ENCODE measurements at places on chromosomes 11 and 22.

DNA sequence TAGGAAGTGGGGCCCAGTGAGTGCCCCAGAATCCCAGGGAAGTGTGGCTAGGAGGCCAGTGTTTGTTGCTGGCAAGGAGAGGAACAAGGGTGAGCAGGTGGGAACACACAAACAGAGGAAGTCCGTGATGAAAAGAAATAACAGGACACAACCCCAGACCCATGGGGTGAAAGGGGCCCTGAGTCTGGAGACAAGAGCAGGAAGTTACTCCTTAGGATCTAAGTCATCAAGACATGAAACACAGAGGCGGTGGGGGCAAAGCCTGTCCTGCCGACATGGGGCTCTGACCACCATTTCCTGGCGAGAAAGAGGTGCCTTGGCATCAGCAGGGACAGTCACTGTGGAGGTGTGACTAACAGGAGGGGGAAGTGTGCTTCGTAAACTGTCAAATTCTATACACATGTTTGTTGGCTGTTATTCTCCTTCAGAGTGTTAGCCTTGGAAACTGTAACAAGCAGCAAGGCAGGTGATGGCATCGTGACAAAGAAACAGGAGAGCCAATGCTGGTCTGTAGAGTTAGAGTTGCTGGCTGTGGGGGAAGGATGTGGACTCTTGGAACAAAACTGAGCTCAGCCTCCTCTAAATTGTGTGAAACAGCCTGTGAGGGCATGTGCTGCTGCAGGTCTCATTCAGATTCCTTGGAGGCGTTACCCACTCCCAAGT, 21.7 kb downstream of the CHST1 start:
- no peak for DNase-seq
- no peaks in the 10 kb centered on the region for H3K4me1 ChIP-seq
- H3K36me3 ChIP-seq, result no peaks in the 10 kb centered on the region
- no peak overlapping the region for H3K27ac ChIP-seq
- no peak overlapping the region for H3K4me3 ChIP-seq

DNA sequence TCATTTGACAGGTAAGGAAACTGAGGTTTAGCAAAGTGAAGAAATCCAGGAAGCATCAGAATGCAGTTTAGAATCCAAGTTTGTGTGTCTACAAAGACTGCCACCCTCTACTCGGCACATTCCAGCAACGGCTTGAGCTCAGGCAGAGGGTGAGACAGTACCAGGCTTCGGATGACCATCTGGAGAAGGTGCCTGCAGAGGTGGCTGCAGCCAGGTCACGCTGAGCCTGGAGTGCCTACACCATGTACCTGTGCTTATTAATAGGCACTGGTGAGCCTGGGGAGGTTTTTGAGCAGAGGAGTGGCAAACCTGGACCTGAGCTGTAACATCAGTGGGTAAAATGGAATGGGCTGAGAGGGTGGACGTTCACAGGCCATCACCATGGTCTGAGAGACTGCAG, 4.7 kb downstream of the FXYD6 start:
- no peak overlapping the region for H3K4me3 ChIP-seq
- H3K27me3 ChIP-seq, result peaks cover 14% of the 10 kb centered on the region
- H3K27ac ChIP-seq, result no peak overlapping the region
- DNase-seq, result no peak
- peaks cover 46% of the 10 kb centered on the region for H3K4me1 ChIP-seq
- H3K36me3 ChIP-seq, result no peaks in the 10 kb centered on the region

DNA sequence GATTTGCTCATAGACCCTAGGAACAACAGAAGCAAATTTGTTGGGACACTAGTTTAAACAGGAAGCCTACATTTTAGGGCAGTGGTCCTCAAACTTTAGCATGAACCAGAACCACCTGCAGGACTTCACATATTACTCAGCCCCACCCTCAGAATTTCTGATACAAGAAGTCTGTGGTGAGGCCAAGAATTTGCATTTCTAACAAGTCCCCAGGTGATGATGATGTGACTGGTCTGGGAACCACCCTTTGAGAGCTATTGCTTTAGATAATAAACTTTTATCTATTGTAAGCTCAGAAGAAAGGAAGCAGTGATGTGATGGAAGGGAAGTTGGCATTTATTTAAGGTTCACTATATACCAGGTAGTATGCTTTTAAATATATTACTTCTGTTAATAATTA, 194.0 kb downstream of the FAM181B start:
- H3K27ac ChIP-seq, result no peak overlapping the region
- H3K4me3 ChIP-seq, result no peak overlapping the region
- H3K4me1 ChIP-seq, result no peaks in the 10 kb centered on the region
- H3K27me3 ChIP-seq, result no peaks in the 10 kb centered on the region
- no peaks in the 10 kb centered on the region for H3K36me3 ChIP-seq
- no peak for DNase-seq

GRCh38 chr11:69400771-69401590, 80.5 kb upstream of the LINC01488 start:
- H3K4me1 ChIP-seq, result no peaks in the 10 kb centered on the region
- H3K27ac ChIP-seq, result no peak overlapping the region
- no peak for DNase-seq
- H3K36me3 ChIP-seq, result no peaks in the 10 kb centered on the region
- H3K27me3 ChIP-seq, result no peaks in the 10 kb centered on the region
- no peak overlapping the region for H3K4me3 ChIP-seq

GRCh38 chr11:99256614-99257013, 235.9 kb downstream of the CNTN5 start:
- no peak overlapping the region for H3K4me3 ChIP-seq
- H3K27me3 ChIP-seq, result no peaks in the 10 kb centered on the region
- H3K27ac ChIP-seq, result no peak overlapping the region
- no peaks in the 10 kb centered on the region for H3K36me3 ChIP-seq

DNA sequence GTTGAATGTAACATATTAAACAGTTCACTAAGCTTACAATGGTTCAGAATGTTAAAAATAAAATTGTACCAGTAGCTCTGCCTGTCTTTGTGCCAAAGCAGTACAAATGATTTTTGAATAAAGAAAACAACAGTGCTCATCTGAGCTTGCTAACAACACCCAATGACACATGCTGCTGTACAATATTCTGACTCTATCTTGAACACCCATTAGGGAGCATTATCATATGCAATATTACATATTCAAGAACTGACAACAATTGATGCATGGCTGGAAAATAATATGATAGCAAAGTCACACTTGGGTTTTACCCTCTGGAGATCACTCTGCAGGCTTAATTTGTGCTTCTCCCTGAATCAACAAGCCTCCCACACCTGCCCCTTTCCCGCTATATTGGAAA, 953.7 kb downstream of the OPCML start:
- H3K4me3 ChIP-seq, result no peak overlapping the region
- DNase-seq, result no peak
- H3K27me3 ChIP-seq, result no peaks in the 10 kb centered on the region
- no peak overlapping the region for H3K27ac ChIP-seq
- H3K4me1 ChIP-seq, result no peaks in the 10 kb centered on the region
- H3K36me3 ChIP-seq, result no peaks in the 10 kb centered on the region

- no peak overlapping the region for H3K4me3 ChIP-seq
- peaks cover 16% of the 10 kb centered on the region for H3K36me3 ChIP-seq
- DNase-seq, result no peak
- H3K4me1 ChIP-seq, result no peaks in the 10 kb centered on the region
Observed at GRCh38 chr22:46280063-46280817, 12.4 kb downstream of the TTC38 start.

DNA sequence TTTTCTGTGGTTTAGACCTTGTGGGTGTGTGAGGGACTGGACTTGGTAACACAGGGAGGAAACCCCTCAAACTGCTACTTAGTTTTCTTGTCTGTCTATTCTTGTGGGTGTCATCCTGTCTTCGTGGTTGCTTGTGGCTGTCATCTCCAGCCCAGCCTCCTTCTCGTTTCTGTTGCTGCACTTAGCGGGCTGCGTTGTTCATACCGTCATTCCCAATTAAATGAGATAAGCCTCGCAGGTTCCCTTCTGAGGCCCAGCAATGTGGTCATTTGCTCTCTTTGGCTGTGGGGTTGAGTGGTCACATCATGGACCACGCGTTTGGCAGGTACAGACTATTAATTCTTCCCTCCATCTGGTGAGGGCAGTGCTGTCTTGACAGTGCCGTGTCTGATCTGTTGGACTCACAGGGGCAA, 18.8 kb downstream of the PANX1 start:
- H3K36me3 ChIP-seq, result no peaks in the 10 kb centered on the region
- no peak overlapping the region for H3K27ac ChIP-seq
- peaks cover 66% of the 10 kb centered on the region for H3K4me1 ChIP-seq
- no peak for DNase-seq

DNA sequence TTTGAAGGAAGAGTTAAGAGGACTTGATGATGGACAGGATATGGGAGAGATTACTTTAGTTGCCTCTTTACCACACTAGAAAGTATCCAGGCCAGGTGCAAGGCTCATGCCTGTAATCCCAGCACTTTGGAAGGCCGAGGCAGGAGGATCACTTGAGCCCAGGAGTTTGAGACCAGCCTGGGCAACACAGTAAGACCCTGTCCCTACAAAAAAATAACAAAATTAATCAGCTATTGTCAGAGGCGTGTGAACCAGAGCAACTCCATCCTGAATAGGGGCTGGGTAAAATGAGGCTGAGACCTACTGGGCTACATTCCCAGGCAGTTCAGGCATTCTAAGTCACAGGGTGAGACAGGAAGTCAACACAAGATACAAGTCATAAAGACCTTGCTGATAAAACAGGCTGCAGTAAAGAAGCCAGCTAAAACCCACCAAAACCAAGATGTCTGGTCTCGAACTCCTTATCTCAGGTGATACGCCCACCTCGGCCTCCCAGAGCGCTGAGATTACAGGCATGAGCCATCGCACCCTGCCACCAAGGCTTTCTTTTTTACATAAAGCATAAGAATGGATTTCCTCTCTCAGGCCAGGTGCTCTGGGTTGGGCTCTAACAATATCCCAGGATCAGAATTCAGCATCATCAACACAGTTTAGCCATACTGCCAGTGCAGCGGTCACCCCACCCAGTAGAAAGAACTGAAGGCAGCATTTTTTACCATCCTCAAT, 17.8 kb downstream of the PI4KA start:
- no peaks in the 10 kb centered on the region for H3K36me3 ChIP-seq
- H3K4me1 ChIP-seq, result peaks cover 26% of the 10 kb centered on the region
- peak; percentile 25 for DNase-seq
- peak overlapping the region; percentile 18 for H3K27ac ChIP-seq
- no peaks in the 10 kb centered on the region for H3K27me3 ChIP-seq

DNA sequence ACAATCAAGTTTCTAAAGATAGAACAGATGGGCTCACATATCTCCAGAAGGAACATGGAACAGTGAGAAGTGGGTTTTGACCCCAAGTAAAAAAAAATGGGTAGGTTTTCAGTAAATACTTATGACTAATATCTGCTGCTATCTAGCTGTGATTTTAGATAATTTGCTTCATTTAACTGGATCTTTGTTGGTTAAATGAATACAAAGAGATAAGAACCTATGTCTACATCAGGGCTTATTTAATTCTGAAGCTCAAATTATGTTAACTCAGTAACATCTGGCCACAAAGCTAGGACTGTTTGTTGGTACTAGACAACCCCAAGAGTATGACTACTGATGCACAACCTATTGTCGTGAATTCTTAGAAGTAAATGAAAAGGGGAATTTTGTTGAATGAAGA, 144.4 kb upstream of the SESN3 start:
- H3K27ac ChIP-seq, result no peak overlapping the region
- H3K4me3 ChIP-seq, result no peak overlapping the region
- H3K4me1 ChIP-seq, result peaks cover 27% of the 10 kb centered on the region
- no peaks in the 10 kb centered on the region for H3K36me3 ChIP-seq

DNA sequence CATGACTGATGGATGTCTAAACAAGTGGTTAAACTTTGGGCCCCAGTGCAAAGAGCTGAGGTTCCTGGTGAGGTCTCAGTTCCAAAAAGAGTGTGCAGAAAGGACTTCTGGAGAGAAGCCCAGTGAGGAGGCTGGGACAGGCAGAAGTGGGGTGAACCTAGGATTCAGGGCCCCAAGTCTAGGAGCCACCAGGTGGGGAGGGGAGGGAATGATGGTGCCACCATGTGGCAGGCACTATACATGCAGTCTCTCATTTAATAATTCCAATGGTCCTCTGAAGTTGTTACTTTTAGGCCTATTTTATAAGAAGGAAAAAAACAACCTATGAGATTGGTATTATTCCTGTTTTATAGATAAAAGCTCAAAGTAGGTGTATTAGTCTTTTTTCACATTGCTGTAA, 102.0 kb downstream of the INSC start:
- DNase-seq, result peak; percentile 52
- H3K4me3 ChIP-seq, result no peak overlapping the region
- no peak overlapping the region for H3K27ac ChIP-seq
- H3K27me3 ChIP-seq, result no peaks in the 10 kb centered on the region
- H3K36me3 ChIP-seq, result no peaks in the 10 kb centered on the region
- H3K4me1 ChIP-seq, result no peaks in the 10 kb centered on the region

GRCh38 chr11:71542879-71543777, 5.1 kb upstream of the KRTAP5-9 start:
- no peaks in the 10 kb centered on the region for H3K27me3 ChIP-seq
- no peak overlapping the region for H3K27ac ChIP-seq
- H3K4me1 ChIP-seq, result peaks cover 10% of the 10 kb centered on the region
- H3K4me3 ChIP-seq, result no peak overlapping the region
- H3K36me3 ChIP-seq, result no peaks in the 10 kb centered on the region

GRCh38 chr11:3855808-3856491, 486 bp downstream of the STIM1 start:
- peaks cover 19% of the 10 kb centered on the region for H3K27me3 ChIP-seq
- H3K36me3 ChIP-seq, result no peaks in the 10 kb centered on the region
- H3K4me3 ChIP-seq, result peak overlapping the region; percentile 93
- no peak overlapping the region for H3K27ac ChIP-seq
- H3K4me1 ChIP-seq, result peaks cover 34% of the 10 kb centered on the region

GRCh38 chr11:125394296-125394695, 101.8 kb downstream of the FEZ1 start:
- H3K27me3 ChIP-seq, result no peaks in the 10 kb centered on the region
- H3K27ac ChIP-seq, result no peak overlapping the region
- H3K36me3 ChIP-seq, result no peaks in the 10 kb centered on the region
- H3K4me3 ChIP-seq, result no peak overlapping the region
- H3K4me1 ChIP-seq, result peaks cover 21% of the 10 kb centered on the region

DNA sequence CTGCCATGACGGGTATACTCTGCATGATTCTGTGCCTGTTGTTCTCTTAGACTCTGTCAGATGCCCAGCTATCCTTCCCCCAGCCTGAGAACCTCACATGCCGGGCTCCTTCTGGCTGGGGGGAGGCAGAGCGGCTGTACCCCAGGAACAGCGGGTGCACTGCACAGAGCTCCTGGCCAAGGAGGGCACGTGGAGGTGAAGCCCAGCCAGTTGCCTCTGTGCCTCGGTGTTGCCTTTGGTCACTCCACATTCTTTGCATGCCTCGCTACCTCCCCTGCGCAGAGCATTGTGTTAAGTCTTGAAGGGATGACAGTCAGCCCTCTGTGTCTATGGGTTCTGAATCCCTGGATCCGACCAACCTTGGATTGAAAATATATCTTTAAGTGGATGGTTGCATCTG, 77.7 kb downstream of the FEZ1 start:
- H3K36me3 ChIP-seq, result no peaks in the 10 kb centered on the region
- H3K4me1 ChIP-seq, result no peaks in the 10 kb centered on the region
- no peak overlapping the region for H3K27ac ChIP-seq
- H3K27me3 ChIP-seq, result no peaks in the 10 kb centered on the region

Measured in GM23338 (cell line).